ENCODE measurements at places on chromosomes 7 and 10.

DNA sequence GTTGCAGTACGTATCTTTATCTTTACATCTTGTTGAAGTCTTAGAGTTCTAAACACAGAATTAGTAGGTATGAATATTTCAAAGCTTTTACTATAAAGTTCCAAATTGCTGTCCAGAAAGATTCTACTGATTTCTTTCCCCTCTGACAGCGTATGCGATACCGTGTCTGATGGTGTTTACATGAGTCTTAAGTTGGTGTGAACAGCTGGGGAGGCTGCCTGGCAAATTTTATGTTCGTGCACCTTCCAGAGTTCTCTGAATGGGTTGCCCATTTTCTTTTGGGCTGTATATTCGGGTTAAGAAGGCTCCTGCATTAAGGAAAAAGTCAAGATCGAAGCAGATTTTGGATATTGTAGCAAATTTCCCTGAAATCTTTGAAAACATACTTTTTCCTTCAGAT, 8.3 kb downstream of the MDH2 start:
- no peak for DNase-seq

DNA sequence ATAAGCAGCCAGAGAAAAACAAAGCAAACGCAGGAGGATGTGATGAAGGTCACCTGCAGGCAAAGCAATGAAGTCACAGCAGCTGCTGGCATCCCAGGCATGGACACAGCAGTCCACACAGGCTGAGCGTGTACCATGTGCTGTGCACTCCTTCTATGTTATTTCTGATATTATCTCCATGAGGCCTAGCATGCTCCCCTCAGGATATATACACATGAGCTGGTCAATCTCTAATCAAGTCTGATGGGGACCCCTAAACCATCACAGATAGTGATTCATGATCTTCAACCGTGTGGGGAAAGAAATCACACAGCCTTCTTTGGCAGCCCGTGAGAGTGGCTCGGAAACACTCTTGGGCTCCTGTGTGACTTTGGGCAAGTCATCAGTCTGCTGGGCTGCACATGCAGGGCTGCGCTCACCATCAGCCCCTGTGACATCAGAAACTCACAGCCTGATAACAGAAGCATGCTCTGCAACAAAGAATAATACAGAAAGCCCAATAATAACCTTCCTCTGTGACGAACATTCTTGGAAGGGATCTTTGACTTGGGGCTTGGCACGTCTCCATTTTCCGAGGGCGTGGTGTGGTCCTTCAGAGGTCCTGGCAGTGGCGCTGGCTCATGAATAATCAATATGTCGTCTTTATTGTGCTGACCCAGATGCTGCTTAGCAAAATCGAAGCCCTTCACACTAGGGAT, 83.0 kb upstream of the ATP6V0A4 start:
- DNase-seq: no peak

DNA sequence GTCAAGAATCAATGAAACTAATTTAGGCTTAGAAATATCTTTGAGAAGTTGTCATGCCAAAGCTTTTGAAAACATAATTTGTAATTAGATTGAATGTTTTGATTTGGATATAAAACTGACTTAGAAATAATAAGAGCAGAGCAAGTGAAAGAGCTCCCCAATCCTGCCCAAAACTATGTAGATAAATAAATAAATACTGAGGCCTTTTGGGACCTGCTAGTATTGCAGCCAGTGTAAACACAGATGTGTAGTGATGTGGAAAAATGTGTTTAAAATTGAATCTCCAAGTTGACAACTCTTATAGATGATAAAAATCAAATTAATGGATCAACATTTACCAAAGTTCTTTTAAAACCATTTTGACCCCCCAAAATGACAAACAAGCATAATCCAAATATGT, 896.1 kb downstream of the CNTNAP2 start:
- DNase-seq: no peak

DNA sequence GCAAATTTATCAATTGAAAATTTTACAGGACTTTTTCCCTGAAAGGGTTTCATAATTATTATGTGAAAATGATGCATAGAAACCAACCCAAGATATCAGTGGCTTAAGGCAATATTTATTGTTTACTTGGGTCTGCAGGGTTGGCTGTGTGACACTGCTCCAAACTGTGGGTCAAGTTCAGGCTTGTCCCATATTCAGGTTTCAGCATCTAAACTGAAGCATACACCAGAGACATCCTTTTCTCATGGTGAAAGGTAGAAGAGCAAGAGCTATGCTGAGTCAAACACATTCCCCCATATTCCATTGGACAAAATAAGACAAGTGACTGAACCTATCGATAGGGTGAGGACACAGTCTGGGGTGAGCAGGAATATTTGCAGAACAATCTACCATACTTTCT, 110.9 kb downstream of the MAPK8 start:
- no peak for DNase-seq

- DNase-seq: no peak
Measured at GRCh38 chr7:158689488-158689887, 15.1 kb downstream of the NCAPG2 start.

DNA sequence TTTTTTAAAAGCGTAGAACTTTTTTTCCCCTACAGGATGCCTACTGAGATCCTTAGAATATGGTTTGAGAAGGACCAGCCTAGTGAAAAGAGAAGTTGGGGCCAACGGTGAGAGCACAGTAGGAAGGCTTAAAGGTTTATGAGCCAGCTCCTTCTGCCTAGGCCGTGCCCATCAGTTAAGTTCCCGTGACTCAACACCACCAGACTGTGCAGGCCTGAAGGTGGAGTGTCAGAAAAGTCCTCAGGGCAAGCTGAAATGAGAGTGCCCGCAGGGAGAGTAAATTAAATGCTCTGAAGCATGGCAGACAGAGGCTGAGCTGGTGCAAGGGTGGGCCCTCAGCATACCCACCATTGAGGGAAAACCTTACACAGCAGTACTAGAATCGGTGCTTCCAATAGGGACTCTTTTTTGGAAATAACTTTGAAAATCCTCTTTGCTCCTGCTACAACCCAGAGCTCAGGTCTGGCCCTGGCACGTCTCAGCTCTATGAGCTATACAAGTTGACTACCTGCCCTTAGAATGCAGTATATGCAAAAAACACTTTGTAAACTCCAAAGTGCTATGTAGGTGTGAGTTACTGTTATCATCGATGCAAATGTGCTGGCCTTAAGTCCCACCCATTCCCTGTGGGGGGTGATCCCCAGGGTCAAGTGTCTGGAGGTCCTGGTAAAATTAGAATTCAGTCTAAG, 15.2 kb upstream of the C10orf67 start:
- DNase-seq: no peak

All from neural crest cell (in vitro differentiated cells).